ENCODE measurements at places on chromosomes 6 and 20.

DNA sequence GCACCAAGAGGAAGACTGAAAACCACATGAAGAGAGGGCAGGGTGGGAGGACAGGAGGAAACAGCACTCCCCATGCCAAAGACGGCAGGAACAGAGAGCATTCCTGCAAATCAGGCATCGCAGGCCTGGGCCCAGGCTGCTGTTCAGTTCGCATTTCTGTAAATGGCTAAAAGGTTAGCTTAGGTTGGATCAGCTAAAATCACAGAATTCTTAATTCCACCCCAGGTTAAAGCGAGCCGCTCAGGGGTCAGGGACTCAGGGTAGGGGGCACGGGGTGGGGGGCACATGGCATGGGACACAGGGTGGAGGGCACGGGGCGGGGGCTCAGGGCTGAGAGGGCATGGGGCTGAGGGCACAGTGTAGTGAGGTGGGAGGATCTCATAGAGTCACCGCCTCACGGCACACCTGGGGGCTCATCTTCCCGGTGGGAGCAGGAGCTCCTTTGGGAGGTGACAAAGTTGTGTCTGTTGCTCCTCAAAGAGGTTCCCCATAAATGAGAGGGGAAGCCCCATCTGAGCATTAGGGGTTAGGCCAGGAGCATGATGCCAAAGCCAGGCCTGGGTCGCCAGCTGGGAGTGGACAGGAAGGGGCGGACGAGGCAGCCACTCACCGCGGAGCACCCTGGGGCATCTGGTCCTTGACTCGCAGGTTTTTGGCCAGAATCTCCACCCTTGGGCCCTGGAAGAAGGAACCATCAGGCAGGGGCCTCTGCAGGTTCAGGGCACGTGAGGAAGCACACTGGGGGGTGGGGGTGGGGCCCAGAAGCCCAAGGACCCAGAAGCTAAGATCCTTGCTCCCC is 200.7 kb downstream of the PREX1 start:
- DNase-seq = no peak

- no peak for DNase-seq
These were observed 35.3 kb downstream of the ELOVL2 start for GRCh38 chr6:11008821-11009220.

DNA sequence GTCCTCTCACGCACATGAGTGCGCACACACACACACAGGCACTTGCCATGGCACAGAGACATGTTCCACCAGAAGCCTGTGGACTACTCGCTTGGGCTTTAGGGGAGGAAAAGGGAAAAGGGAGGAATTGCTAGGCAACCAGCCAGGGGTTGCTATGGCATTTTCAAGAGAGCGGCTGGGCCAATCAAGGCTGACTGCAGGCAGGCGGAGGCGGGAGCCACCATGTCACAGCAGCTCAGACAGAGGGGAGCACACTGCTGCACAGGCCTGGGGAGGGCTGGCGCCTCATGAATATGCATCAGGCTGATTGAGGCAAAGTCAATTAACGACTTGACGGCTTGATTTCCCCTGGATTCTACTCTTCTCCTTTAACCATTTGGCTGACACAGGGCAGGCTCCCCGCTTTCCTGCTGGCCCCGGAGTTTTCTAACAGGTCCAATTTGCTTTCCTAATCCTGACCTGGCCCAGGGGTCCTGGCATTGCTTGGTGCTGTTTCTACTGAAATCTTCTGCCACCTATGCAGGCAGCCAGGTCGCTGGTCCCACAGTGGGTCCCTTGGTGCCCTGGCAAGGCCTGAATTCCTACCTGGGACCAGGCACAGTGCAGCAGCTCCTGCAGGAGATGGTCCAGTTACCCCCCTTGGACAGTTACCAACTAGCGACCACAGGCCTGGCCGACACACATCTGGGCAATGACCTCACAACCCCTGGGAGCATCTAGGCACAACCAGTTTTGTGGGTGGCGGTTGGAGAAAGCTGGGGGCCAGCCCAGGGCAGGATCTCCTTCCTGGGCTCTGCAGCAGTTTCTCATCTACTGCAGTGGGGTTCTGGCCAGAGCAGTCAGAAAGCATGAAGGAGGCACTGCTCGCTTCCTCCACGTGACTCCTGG is 52.1 kb downstream of the YTHDF1 start:
- DNase-seq = no peak

DNA sequence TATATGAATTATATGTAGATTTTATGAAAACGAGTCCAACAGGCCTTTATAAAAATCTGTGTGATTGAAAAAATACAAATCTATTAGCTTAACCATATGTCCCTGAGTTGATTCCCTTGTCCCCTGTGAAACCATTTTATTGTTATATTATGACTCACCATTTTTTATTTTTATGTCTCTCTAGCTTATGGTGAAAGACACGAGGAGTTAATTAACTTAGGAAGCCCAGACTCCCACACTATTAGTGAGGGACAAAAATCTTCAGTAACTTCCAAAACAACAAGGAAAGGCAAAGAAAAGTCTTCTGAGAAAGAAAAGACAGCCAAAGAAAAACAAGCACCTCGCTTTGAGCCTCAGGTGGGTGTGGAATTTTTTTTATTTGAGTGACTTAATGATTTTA is 183.1 kb downstream of the ADGB start:
- DNase-seq = no peak

- DNase-seq = no peak
These were observed 54.4 kb downstream of the ARFGEF2 start for GRCh38 chr20:48975955-48976354.

- DNase-seq = no peak
These were observed 66.7 kb downstream of the GCNT2 start for GRCh38 chr6:10587656-10588406.

DNA sequence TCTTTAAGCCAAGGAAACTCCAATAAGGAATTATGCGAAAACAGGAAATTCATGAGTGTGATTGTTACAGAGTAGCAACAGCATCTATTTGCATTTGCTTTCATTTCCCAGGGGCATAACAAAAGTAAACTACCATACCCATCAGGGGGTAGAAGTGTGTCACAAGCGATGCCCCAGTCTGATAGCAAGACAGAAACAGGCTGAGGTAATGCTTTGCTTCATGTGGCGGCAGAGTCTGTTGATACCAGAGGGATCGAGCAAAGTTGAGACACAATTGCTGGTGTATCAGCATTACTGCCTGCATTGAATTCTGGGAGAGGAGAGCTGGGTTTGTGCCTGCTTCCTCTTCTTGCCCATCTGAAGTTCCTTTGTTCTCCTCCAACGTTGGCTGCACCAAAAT is 51.2 kb upstream of the LYRM2 start:
- DNase-seq = no peak

DNA sequence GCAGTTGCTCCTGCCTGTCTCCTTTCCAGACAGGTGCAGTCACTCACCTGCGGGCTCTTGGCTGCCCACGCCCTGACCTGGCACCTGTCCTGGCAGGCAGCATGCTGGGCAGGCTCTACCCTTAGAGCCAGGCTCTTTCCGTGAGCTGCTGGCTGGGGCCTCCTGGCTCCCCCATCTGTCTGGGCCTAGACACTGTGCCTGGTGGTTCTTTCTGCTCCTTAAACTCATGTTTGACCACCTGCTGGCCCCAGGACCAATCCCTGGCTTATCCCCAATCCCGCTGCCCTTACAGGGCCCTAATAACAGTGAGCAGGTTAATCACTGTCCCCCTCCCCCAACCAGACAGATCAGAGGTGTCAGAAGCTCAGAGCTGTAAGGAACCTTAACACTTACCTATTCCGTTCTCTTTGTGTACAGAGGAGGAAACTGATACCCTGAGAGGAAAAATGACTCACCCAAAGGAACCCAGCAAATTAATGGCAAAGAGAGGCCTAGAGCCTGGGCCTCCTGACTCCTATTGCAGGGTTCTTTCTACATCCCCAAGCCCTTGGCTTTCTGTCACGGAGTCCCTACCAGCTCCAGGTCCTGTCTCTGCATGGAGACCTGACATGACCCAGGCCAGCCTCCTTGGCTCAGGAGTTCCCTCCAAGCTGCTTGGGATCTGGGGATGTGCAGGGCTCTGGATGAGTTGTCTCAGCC is 54.7 kb downstream of the RAB44 start:
- DNase-seq = no peak

- peak; percentile 84 for DNase-seq
These were observed 29.8 kb downstream of the SYNJ2 start for GRCh38 chr6:158011478-158011920.

DNA sequence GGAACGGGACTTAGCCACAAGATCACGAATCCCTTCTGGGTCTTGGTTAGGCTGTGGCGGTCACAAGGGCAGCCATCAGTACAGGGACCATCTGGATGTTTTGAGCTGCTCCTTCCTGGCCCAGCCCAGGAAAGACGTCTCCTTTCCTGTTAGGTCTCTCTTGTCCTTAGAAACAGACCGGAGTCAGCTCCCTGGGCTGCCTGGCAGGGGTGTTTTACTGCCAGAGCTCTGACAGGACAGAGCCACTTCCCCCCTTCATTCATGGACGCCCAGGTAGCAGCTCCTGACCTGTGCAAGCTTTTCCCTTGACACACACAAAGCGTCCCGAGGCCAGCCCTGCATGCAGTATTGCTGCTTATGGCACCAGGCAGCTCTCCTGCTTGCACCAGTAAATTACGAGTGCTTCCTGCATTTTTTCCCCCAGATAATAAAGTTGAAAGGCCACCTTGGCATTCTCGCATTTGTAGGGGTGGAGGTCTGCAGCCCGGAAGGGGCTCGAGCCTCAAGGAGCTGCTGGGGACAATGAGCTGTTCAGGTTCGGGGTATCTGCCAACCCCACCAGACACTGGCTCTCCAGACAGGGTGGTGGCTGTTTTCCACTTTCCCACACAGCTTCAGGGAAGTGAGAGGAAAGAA is 87.4 kb downstream of the NOL4L start:
- DNase-seq = no peak

DNA sequence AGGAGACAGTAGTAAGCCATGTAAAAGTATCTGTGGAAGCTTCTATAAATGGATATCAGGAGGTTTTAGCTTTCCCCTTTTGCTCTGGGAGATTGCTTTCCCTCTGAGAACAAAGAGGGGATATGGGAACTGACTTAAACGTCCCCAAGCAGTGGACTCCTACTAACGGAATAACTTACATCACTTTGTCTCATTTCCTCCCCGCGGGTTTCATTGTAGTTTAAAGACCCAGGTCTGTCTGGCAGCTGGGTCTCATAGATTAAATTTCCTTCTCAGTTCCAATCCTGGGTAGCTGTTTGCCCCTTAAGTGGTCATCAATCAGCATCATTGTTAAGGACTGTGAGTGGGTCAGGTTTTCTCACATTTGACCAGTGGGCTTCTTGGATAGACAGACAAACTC is 68.7 kb downstream of the PLAGL1 start:
- DNase-seq = no peak

GRCh38 chr6:17714879-17715851 is 8.4 kb upstream of the NUP153 start:
- DNase-seq = no peak

- DNase-seq = no peak
These were observed 5.5 kb downstream of the BTN2A2 start for GRCh38 chr6:26388441-26388840.

DNA sequence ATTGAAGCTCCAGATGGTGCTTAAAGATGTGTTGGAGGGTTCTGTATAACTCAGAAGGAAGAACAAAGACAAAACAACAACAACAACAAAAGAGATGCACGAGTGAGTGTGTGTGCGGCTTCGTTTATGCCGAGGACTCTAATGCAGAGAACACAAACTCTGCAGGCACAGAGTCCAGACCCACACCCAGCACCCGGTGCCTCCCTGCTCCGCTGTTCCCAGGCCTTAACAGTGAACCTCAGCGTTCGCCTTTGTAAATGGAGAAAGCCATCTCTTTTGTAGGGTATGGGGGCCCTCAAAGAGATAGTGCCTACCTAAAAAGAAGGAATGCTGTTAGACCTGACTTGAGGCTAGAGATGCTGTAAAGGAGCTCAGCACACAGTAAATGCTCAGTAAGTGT is 243.3 kb downstream of the ERMARD start:
- DNase-seq = no peak

DNA sequence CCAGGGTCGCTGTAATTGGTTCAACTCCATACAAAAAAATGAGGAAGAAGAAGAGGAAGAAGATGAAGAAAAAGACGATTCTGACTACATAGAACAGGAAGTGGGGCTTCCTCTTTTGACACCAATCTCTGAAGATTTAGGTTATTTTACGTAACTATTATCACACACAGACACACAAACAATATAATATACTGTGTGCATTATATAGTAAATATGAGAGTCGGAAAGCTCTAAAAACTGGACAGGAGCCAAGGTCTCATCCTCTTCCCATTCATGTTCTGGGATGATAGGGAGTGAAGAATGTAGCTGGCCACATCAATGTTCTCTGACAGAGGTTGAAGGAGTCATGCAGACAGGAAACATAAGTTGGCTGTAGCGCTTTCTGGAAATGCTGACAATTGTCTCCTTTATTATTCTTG is 13.3 kb downstream of the RSPH4A start:
- no peak for DNase-seq

DNA sequence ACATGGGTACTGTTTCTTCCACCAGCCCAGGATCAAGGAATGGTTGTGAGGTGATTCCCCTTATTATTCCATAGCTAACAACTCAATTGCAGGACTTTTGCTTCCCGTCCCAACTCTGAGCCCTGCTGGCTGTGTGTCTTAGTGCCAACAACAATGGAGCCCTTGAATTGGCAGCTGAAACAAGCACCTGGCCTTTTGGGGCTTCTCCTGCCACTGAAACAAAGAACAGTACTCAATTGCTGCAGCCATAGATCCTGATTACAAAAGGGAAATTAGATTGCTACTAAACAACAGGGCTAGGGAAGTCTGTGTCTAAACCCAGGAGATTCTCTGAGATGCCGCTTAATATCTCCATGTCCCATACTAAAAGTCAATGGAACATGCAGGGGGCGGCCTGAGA is 61.3 kb upstream of the CARMIL1 start:
- no peak for DNase-seq

- DNase-seq = no peak
These were observed 50.7 kb upstream of the UTRN start for GRCh38 chr6:144234399-144234798.

DNA sequence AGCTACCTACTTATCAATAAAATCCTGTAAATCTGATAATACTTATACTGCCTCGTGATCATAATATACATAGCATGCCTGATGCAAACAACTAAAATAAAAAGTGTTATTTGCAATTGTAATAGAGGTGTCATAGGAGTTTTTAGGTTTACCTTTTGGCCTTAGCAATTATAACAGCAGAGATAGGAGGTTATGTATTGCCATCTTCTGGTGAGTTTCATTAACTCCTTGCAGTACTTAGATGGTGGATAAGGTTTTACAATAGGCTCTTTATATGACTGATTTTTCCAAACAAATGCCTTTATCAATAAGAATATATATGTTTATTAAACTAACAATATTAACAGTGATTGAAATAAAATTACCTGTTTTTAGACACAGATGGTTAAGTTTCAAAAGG is 27.8 kb upstream of the MYCT1 start:
- DNase-seq = no peak

DNA sequence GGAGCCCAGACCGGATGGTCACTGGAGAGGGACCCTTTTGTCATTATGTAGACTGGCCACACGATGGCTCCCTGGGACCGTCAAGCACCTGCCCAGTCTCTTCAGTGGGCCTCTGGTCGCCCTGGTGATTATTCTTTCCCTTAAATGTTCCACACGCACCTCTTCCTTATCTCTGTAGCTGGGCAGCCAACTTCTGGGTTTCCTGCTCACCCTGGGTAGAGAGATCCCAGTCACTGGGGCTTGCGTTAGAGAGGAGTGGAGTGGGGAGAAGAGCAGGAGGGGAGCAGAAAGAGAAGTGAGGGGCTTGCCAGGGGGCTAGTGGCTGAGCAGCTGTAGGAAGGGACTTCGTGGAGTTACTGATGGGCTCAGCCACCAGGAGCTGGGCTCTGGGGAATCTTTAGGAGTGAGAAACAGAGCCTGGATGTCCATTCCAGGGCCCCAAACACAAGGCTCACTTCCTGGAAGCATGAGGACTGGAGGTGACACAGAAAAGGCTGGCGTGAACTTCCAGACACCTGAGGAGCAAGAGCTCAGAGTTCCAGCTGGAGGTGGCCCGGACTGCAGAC is 150.1 kb downstream of the DHX35 start:
- no peak for DNase-seq

Measured in NCI-H1048 (cell line).